ENCODE measurements at places on chromosomes 16 and 17. TPM values are rescaled to one million over a fixed set of nuclear protein-coding genes. Genes with fewer than 3 reads are reported as not detected.

- DNase-seq = peak; percentile 29
Measured at GRCh38 chr16:66188917-66189725, 177.4 kb upstream of the CDH5 start.

GRCh38 chr17:41552455-41552854 lies 19.4 kb downstream of the KRT9 start:
- DNase-seq = peak; percentile 38

DNA sequence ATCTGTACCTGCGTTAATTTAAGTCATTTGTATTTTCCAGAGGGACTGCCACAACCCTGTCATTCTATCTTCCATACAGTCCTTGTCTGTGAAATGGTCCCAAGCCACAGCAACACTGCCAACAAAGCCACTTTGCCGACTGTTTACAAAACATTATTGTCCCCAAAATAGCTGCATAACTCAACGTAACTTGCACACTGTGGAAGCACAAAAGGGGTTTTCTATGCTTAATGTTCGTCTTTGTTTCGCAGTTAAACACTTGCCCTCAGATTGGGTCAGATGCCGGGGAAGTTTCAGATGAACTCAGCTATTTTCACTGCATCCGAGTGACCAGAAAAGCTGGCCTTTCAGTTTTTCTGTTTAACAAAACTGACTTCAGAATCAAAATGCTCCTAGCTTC lies 4.6 kb downstream of the SEC14L5 start:
- no peak for DNase-seq

The MYO15A gene
- 1.7 TPM for total RNA-seq

GRCh38 chr17:45936610-45937009 lies 42.3 kb downstream of the MAPT start:
- DNase-seq = no peak

The MYH2 gene
- not detected for total RNA-seq

- no peak for DNase-seq
Measured at GRCh38 chr16:89410794-89411309, 79.5 kb downstream of the ANKRD11 start.

The KRTAP2-3 gene
- not detected for total RNA-seq

All from endodermal cell (in vitro differentiated cells).